ENCODE measurements at places on chromosomes 16 and 17.

DNA sequence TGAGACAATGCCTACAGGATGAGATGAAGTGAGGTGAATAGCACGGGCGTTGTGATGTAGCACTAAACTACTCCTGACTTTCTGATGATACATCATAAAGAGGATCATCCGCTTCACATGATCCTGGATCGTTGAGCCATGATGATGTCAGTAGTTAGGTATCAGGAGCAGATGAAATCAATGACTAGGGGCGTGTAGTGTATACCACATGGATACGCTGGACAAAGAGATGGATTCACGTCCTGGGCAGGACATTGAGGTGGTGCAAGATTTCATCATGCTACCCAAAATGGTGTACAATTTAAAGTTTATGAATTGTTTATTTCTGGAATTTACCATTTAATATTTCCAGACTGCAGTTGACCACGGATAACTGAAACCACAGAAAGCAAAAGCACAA lies 156.6 kb downstream of the ANKFN1 start:
- no peak for DNase-seq

GRCh38 chr17:36188891-36189306 lies 7.7 kb downstream of the CCL3L1 start:
- DNase-seq = peak; percentile 57

GRCh38 chr17:78745407-78746088 lies 36.5 kb downstream of the CYTH1 start:
- DNase-seq = no peak

DNA sequence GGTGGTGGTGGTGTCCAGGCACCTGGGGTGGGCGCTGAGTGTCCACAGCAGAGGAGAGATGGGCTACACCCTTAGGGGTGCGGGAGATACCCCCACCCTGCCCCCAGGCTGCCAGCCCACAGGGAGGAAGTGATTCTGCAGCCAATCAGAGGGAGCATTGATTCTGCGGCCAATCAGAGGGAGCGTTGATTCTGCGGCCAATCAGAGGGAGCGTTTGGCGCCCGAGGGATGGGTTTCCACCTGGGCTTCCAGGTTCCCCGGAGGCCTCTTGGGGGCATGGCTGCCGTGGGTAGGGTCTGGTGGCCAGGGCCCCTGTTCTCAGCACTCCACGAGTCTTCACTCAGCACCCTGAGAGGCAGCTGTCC lies 28.2 kb upstream of the ACSF3 start:
- DNase-seq = no peak

DNA sequence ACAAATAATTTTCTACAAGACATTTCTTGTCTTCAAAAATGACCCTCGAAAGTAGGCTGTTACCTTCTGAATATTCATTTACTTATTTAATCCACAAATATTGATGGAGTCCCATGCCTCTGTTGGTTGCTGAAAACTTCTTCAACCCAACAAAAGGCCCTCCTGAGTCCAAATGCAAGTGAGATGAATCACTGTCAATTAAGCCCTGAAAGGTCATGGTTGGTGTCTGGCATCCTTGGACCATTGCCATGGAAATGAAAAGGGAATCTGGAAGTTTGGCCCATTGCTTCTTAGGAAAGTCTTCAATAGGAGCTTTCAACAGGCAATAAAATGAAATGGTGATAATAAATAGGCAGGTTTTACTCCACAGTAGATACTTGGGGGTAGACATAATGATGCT lies 364.7 kb upstream of the DYNLRB2 start:
- DNase-seq = no peak

- DNase-seq = no peak
Measured at GRCh38 chr16:4762205-4762604, 4.8 kb downstream of the ZNF500 start.

DNA sequence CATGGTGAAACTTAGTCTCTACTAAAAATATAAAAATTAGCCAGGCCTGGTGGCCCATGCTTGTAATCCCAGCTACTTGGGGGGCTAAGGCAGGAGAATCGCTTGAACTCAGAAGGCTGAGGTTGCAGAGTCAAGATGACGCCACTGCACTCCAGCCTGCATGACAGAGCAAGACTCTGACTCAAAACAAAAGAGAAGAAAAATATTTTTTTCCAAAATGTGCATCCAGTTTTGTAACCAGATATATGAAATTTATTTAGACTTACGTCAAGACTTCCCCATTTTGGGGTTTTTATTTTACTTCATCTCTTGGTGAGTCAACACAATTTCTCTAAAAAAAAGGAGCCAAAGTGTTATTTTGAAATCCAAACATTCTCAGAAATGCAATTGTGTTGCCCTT lies 5.5 kb upstream of the TM4SF5 start:
- no peak for DNase-seq

DNA sequence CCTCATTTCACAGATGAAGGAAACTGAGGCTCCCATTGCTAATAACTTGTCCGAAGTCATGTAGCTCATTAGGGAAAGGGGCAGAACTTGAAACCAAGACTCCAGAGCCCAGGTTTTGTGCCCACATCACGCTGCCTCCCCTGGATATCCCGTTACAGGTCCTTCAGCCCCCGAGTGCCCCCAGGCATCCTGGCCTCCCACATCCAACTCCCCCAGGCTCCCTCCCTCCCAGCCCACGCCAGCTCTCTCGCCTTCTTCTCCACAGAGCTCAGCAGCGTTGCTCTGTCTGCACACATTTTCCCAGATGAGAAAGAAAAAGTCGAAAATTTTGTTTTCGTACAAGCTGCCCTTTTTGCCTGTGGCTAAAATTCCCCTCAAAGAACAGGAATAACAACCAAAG lies 14.3 kb upstream of the METTL22 start:
- no peak for DNase-seq

DNA sequence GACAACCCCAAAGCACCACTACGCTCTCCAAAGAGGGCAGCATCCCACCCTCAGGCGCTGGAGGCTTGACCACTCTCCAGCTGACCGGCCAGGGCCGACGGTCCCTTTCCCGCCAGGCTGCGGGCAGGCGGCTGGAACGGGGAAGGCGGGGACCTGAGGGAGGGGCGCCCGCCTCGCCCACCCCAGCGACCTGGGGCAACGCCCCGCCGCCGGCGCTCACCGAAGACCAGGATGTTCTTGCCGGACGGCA lies 431 bp downstream of the DYNC1LI2 start:
- peak; percentile 68 for DNase-seq

GRCh38 chr17:55434721-55435120 lies 13.1 kb upstream of the MMD start:
- no peak for DNase-seq

DNA sequence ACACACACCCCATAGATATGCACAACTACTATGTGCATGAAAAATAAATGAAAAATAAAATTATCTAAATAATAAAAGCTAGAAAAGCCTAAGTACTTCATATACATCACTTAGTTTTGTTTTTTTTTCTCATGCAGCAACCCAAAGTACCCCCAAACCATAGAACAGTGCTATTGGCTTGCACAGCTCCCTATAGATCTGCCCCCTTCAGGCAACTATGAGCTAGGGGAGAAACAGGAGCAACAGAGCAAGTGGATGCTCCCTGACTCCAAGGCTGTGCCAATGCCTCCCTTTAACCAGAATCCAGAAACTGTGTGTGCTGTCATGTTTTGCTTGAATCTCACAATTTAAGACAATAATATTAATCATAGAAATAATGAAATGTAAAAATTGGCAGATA lies 605.5 kb downstream of the TOX3 start:
- no peak for DNase-seq

DNA sequence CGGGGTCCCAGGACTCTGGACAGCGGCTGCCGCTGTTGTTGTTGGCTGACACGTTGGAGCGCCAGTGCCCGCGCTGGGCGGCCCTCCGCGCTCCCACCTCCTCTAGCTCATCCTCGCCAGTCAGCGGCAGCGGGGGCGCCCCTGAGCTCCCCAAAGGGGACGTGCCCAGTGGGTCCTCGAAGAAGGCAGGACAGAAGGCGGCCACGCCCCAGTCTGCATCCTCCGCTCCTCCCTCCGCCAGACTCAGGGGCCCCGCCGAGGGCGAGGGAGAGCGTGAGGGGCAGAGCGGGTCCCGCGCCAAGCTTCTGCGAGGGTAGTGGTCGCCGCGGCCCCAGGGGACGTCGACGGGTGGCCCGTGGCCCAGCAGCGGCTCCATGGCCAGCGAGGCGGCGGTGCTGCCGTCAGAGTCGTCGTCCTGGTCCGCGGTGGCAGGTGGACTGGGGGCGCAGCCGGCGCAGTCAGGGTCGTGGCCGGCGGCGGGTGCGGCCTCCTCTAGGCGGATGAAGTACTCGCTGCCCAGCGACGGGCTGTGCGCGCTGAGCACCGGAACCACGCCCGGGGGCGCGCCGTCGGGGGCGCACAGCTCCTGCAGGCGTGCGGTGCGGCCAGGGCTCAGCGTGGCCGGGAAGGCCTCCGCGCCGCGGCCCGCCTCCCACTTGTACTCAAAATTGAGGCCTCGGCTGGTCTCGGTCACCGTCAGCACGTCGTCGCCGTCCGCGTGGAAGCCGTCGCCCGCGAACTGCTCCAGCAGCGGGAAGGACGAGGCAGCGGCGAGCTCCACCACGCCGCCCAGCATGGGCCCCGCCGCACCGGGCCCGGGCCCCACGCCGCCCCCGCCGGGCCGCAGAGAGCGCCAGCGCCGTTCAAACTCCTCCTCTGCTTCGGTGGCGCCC lies 43.2 kb upstream of the PVALEF start:
- DNase-seq = no peak

GRCh38 chr17:50355701-50356341 lies 9.9 kb downstream of the XYLT2 start:
- peak; percentile 57 for DNase-seq

DNA sequence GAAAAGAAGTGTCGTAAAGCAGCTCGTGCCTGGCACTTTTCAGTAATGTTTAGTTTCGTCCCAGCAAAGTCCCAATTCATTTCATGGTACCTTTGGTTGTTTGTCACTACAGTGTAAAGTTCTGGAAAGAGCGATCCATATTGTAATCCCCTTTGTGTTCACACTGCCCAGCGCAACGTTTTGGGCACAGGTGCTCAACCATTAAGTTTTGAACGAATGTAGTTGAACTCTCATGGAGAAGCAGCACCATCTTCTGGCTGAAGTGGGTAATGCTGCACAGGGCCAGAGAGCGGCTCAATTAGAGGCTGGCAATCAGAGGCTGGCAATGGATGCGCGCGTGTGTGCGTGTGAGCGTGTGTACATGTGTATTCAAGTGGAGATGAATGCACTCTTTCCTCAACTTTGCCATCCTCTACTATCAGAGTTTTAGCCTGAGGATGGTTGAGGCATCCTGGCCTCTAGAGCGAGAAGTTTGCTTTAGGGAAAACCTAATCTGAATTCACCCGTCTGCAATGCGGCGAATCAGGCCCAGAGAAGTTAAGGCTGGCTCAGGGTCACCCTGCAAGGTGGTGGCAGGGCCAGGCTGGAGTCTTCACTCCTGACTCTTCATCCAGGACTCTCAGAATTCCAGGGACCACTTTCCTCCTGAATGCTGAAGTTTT lies 29.9 kb downstream of the DYNLL2 start:
- DNase-seq = peak; percentile 92

- DNase-seq = no peak
Measured at GRCh38 chr17:76147211-76148014, 6.4 kb upstream of the FOXJ1 start.

DNA sequence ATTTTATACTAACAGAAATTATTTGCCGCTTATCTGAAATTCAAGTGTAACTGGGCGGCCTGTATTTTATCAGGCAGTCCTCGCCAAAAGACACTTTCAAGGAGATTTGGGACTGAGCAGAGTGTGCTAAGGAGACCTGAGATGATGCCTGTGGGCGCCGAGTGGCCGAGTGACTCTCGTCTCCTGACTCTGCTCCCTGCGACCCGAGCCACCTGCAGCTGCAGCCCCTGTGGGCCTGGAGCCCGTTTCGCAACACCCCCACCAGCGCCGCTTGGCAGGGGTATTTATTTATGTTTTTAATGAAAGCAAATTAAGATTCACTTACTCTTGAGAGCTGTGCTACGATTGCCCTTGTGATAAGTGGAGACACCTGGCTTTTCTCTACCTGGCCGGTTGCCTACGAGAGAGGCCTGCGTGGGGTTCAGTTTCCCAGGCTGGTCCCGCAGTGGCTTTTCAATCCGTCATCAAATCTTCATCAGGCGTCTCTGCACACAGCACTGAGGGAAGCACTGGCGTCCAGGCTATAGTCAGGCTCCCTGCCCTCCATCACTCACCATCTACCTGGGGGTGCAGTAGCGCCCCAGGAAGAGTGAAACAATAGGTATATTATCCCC lies 124.0 kb downstream of the SEC14L1 start:
- DNase-seq = no peak

- DNase-seq = peak; percentile 90
Measured at GRCh38 chr17:34146440-34147043, 108.5 kb upstream of the CCL2 start.

GRCh38 chr17:79217473-79218135 lies 143.0 kb downstream of the ENGASE start:
- no peak for DNase-seq

GRCh38 chr16:57651344-57652333 lies 16.5 kb upstream of the ADGRG3 start:
- DNase-seq = no peak

GRCh38 chr16:81077076-81077940 lies at the start of gene C16orf46:
Gene C16orf46 (minus strand): TSS chr16:81077238. CDS start chr16:81063955, 13,283 bp downstream.
- DNase-seq = peak; percentile 99

GRCh38 chr17:81486199-81486810 lies 26.3 kb downstream of the ACTG1 start:
- DNase-seq = no peak

- DNase-seq = peak; percentile 58
Measured at GRCh38 chr17:57859601-57860413, 10.0 kb upstream of the MRPS23 start.

DNA sequence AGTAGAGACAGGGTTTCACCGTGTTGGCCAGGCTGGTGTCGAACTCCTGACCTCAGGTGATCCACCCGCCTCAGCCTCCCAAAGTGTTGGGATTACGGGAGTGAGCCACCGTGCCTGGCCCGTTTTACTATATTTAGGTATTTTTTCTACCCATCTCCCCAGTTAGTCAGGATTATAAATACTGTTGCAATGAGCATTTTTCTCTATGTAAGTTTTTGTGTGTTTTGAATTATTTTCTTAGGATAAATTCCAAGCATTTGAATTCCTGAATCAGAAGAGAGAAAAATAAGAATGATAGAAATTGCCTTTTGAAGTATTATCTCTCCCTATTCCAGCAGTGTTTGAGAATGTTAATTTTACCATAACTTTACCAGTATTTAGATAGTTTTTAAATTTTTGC lies 36.6 kb downstream of the KIAA0513 start:
- DNase-seq = no peak

DNA sequence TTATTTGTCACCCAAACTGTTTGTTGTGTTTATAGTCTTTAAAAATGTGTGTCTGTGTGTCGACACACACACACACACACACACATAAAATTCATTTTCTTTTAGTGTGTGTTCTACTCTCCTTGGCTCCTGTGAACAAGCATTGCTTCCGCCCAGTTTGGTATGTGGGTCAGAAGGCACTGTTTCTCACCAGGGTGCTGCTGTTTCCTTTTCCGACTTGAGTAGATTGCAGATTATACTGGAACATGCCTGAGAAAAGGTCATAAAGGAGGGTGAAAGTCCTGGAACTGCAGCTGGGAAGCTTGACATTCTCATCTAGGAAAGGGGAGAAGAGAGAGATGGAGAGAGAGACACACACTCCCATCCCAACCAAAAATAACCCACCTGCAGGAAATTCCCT lies 330.3 kb downstream of the BCAS3 start:
- DNase-seq = no peak
